HepG2 (cell line): ENCODE measurements at places on chromosomes 16 and 17.
A peak's percentile ranks its signal among the peaks of the same experiment; 100 is the strongest.

- DNase-seq, result no peak
These were observed 10.7 kb upstream of the NOS2 start for GRCh38 chr17:27810902-27811557.

GRCh38 chr17:66541461-66542128 lies 239.2 kb downstream of the PRKCA start:
- DNase-seq, result no peak

DNA sequence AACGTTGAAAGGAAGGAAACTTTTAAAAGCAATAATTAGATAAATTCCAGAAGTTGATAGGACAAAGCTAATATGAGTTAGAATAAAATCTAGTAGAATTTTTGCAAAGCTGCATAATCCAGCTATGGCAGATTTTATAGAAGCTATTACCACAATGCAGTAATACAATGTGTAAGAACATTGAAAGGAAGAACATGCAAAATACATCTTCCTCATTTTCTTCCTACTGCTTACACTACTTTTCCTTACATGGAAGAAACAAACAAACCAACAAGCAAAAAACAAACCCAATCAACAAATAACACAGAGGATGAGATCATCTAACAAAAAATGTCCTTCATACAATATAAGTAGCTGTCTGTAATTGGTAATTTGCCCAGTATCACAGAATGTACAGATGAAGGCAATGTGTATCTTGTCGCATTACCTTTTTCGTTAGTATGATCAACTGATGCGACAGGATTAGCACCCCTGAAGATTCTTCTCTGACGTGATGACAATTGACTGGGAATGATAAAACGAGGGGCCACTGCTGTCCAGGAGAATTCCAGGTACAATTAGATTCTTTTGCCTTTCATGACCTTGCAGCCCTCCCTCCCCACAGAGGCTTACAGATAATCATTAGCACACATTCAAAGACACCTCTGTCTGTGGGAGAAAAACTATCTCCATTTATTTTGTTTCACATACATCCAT lies 21.2 kb upstream of the LRRC37A start:
- no peak for DNase-seq

DNA sequence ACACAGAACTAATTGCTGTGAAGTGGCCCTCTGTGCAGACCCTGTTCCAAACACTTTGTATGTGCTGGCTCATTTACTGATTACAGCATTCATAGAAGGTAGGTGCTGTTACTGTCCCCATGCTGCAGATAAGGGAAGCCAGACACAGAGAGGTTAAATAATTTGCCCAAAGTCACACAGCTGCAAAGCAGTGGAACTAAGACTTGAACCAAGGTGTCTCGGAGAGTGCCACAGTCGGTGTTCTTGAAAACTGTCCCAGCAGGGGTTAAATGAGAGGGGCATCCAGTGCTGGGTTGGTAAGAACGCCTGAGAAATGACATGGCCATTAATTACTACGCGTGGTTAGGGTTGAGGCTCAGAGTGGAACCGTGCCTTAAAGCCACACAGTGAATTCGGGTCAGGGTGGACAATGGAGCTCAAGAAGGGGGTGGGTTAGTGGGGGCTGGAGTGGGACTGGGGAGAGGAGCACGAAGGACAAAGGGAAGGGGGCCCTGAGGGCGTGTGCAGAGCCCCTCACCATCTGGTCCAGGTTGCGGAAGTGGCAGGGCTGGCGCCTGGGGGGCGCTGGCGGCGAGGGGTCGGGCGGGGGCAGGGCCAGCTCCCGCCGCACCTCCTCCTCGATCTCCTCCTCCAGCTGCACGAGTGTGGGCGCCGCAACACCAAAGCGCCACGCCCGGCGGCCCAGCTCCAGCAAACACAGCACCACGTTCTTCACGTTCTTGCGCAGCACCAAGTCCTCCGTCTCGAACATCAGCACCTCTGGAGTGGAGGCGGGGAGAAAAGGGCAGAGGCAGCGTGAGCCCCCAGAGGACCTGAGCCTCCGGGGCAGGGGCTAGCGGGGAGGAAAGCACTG lies 3.3 kb downstream of the GAS2L2 start:
- no peak for DNase-seq

DNA sequence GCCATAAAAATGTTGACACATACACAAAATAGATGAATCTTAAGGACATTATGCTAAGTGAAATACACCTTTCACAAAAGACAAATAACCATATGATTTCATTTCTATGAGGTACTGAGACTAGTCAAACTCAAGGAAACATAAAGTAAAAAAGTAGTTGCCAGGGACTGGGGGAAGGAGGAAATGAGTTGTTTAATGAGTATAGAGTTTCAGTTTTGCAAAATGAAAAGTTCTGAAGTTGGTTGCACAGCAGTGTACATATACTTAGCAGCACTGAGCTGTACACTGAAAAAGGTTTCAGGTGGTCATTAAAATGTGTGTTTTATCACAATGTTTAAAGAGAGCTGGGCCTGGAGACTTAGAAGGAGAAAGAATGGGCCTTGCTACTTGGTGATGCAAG lies 4.7 kb upstream of the SLC13A2 start:
- no peak for DNase-seq

DNA sequence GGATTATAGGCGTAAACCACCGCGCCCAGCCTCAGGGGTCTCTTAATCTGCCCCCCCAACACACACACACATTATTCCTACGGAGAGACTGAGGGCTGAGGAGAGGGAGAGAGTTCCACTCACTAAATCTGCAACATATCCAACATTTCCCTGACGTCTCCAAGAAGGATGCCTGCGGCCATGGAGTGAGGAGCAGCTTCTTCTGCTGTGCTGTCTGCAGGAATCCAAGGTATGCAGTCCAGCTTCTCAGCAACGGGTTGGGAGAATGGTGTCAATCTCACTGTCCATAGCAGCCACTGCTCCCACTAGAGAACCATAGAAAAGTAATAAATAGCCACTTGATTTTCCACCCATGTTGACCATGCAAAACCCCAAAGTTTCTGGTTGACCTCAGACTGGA lies 5.1 kb upstream of the PLXDC1 start:
- no peak for DNase-seq

DNA sequence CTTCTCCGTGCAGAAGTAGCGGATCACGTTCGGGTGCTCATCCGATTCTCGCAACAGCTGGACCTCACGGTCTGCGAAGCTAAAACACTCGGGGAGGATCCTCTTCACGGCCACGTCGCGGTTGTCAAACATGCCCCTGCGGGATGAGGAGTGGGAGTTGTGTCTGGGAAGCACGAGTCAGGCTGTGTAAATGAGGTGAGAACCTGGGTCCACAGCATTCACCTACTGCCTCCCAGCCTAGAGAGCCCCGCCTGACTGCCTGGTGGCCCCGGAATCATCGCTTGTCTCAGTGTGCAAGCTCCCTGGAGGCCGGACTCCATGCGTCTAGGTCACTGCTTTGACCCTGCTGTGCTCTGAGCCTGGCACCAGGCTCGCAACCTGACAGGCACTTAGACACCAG lies 33.9 kb upstream of the ICAM2 start:
- no peak for DNase-seq

GRCh38 chr17:44915321-44915726 lies at the start of gene GFAP:
GFAP (minus strand) TSS chr17:44915500; CDS start chr17:44915486, 14 bp downstream.
- DNase-seq, result no peak

DNA sequence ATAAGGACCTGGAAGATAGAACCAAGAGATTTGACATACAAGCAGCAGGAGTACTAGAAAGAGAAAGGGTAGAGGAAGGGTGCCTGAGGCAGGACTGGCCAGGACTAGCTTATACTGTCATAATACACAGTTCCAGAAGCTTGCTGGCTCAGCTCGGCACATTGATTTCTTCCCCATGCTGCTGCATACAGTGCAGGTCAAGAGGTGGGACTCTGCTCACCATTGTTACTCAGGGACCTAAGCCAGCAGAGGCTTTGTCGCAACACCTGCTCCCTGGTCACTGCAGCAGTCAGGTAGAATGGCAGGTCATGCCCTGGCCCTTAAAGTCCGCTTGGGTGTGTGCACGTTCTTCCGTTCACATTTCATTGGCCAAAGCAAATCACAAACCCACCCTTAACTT lies 32.8 kb downstream of the LDHD start:
- DNase-seq, result no peak

DNA sequence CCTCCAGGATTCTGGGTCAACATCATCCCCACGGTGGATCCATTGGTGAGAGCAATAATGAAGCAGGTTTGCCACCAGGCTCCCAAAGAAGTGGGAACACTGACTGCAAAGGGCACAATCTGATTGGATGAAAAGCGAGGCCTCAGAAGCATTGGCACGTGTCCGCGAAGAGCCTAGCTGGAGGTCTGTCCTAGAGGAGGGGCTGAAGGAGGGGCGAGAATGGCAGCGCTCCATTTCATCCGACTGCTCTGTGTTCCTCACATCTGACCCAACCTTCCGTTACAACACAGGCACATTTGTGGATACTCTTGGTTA lies 79.9 kb downstream of the MRC2 start:
- DNase-seq, result no peak

DNA sequence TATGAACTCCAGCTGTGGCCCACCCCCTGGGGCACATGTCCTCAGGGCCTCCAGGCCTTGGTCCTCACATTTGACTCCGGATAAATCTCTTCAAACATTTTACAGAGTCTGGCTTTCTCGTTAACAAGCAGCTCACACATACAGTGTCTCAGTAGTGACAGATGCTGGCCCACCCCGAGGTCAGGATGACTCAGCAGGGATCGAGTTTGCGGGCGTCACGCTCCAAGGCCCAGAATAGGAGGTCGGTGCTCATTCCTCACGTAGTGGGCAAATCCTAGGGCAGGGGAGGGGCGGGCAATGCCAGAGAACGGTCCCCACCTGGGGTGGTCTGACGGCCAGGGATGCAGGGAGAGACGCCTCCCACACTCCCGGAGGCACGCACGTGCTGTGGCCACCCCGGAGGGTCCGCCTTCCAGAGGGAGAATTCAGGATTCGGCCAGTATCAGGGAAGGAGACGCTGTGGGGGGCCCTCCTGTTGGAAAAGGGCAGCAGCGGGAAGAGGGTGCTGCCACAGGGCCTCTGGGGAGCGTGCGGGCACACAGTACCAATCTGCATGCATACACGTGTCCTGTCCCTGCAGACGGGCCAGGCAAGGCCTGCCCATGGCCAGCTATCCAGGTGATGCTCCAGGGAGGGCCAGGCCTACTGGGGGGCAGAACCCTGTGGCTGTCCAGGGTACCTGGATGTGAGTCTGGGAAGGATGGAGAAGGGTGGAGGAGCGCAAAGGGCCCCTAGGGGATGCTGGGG lies 8.6 kb downstream of the SLC7A5 start:
- peak; percentile 84 for DNase-seq
